Astrocyte of the hippocampus (primary cell): ENCODE measurements at places on chromosomes 16 and 17.
A peak's percentile ranks its signal among the peaks of the same experiment; 100 is the strongest.

- peak; percentile 68 for DNase-seq
Observed at GRCh38 chr17:41428591-41429291, 4.4 kb upstream of the KRT37 start.

GRCh38 chr17:57899391-57899790 is 49.5 kb upstream of the MRPS23 start:
- no peak for DNase-seq

- no peak for DNase-seq
Observed at GRCh38 chr17:2549392-2550211, 37.9 kb upstream of the METTL16 start.

- DNase-seq = no peak
Observed at GRCh38 chr17:59296190-59296589, 35.3 kb upstream of the YPEL2 start.

- DNase-seq = no peak
Observed at GRCh38 chr17:17887752-17888304, 51.0 kb upstream of the SREBF1 start.

- DNase-seq = no peak
Observed at GRCh38 chr16:14223632-14224031, 152.5 kb downstream of the MRTFB start.

GRCh38 chr16:30535777-30536190 is 1.1 kb upstream of the ZNF747 start:
- DNase-seq = peak; percentile 77

- DNase-seq = peak; percentile 47
Observed at GRCh38 chr16:48949636-48950035, 332.0 kb downstream of the CBLN1 start.

GRCh38 chr17:40810494-40810893 is 10.7 kb upstream of the KRT28 start:
- DNase-seq = peak; percentile 54

DNA sequence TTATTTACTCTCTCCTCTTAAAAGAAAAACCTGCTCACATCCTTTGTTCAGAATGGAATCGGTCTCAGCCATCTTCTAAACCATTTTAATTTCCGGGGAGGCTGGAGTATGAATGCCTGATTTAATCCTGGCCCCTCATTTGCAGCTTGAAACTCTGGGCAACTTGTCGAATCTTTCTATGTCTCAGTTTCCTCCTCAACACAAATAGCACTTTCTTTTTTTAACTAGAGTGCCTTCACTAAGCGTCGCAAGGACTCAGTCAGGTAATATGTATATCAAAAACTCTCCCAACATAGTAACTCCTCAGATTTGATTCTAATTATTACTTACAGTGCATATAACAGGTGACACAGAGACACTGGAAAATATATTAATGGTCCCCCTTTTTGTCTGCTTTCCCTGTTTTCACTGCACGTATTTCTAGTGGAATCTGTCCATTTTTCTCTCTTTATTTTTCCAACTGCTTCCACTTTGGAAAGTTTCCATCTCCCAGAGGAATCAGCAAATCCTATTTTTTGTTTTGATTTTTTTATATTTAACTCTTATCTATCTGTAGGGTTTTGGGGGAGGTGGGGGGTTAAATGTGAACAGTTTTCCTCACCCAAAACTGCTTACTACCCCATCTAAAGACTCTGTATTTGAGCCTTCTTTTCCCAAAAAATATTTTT is 18.6 kb downstream of the SNN start:
- DNase-seq = no peak

- peak; percentile 61 for DNase-seq
Observed at GRCh38 chr16:70162041-70162451, 11.5 kb upstream of the CLEC18C start.

DNA sequence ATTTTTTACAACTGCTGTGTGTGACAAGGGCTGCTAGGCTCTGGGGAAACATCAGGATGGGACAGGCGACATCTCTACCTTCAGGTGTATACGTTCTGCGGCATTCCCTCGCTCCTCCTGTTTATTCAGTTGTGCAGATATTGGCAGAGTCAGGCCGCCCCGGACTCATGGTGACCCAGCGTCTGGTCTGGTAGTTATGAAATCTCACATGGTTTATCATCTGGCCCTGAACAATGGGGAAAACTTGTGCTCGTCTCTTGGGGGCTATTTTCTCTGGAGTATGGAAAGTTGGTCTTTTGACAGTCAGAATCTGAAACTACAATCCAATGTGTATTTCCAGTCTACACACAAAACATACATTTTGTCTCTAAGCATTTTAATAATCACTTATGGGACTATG is 3.3 kb downstream of the MARCHF10 start:
- no peak for DNase-seq

GRCh38 chr17:81101614-81102306 is 63.5 kb upstream of the PVALEF start:
- DNase-seq = peak; percentile 92

GRCh38 chr17:44968225-44969143 is at the start of gene C1QL1:
Gene C1QL1, minus strand, starts transcription at chr17:44968303. Its CDS starts 255 bp downstream, at chr17:44968048.
- DNase-seq = peak; percentile 98

DNA sequence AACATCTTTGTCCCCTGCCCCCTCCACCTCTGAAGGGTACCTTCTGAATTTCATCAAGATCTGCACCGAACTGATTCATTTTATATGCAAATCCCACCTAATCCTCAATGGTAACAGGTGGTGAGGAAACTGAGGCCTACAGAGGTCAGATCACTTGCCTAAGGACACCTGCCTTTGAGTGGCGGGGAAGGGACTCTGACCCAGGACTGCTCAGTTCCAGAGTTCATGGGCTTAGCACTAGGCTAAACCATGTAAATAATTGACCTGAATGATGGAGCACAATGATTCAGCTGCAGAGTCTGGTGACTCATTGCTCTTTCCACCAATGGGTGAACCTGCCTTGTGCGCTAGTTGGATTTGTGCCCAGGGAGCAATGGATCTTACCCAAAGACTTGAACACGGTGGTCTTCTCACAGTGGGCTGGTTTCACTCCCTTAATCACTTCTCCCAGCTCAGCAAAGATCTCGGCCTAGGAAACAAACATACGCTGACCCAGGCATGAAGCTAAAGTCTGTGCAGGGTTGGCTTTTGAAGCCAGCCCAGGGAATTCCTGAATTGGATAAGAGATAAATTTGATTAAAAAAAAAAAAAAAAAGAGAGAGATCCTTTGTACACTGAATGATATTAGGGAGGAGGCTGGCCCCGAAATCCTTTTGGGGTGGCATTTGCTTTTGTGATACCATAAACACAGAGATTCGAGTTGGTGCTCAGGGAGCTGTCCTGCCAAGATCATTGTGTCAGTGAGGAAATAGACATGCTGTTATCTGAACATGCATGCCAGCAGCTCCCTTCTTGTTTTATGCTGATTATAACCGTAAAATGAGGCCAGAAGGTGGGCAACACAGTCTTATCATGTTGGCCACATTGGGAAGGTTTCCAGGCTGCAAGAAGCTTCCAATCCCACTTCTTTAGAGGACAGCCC is 17.0 kb downstream of the CRYM start:
- DNase-seq = peak; percentile 85

GRCh38 chr17:35616536-35616935 is 29.4 kb downstream of the AP2B1 start:
- DNase-seq = no peak

DNA sequence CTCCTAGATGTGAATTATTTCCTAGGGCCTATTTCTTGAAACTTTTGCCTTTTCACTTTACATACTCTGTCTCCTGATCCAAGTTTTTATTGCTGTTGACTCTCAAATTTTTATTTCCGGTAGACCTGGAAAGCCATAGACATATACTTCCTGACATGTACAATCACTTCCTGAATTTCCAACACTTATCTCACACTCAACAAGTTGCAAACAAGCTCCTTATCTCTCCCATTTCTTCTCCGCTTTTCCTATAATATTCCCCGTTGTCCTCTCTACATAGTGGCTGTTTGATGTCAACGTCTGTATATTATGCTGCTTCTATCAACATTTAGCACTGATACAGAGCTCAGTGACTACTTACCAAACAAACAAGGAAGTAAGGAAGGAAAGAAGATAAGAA is 59.3 kb downstream of the IKZF3 start:
- DNase-seq = no peak

GRCh38 chr16:68235108-68235886 is 630 bp downstream of the ESRP2 start:
- peak; percentile 27 for DNase-seq

GRCh38 chr17:42313389-42313772 is 25.1 kb downstream of the STAT5A start:
- DNase-seq = no peak

- no peak for DNase-seq
Observed at GRCh38 chr17:31131299-31131698, 36.5 kb downstream of the NF1 start.

- peak; percentile 49 for DNase-seq
Observed at GRCh38 chr16:27972500-27972899, 91.0 kb downstream of the GSG1L start.

DNA sequence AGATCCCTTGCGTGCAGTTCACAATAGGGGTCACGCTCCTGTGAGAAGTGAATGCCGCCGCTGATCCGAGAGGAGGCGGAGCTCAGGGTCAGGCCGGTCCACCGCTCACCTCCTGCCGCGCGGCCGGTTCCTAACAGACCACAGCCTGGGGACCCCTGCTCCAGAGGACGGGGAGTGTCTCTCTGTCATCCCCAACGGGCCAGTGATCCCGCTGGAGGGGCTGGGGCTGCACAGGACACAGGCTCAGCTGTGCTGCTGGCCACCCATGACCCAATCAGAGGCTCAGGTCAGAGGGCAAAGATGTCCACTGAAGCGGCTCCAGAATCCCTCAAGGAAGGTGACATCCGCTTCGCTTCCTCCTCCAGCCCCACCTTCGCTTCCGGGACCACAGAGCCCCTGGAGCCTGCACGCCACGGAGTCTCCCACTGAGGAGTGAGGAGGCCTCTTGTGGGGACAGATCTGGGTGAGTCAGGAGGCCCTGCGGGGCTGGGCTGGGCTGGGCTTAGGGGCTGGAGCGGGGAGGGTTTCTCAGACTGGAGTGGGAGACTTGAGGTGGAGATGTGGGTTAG is 115.4 kb downstream of the METRNL start:
- DNase-seq = peak; percentile 33

GRCh38 chr17:81207610-81208581 is 14.9 kb downstream of the CEP131 start:
- no peak for DNase-seq

DNA sequence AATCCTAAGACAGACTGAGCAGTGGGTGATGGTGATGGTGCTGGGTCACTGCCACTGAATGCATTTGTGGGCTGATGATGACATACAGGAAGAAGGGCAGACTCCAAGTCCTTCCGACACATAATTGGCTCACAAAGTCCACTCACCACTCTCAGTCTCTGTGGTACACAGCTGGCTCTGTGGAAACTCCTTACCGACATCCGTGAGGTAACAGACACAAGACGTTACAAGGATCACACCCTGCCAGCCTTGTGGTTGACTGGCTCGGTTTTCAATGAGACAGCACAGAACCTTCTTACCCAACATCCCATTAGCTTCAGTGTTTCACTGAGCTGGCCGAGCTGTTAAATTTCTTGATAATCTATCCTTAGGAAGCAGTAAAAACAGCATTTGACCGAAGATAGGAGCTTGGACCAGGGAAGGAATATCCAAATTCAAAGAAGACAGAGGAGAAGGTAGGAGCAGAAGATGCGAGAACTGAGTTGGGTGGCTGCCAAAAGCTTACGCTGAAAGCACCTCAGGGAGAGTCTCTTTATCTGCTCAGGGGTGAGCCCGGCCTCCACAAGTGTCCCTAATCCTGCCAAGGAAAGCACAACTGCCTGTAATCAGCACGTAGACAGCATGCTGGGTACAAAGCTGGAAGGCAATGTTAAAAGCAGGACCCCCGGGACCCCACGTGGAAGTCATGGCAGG is 5.5 kb upstream of the MXRA7 start:
- DNase-seq = peak; percentile 95

- DNase-seq = no peak
Observed at GRCh38 chr17:74491626-74492025, 25.2 kb downstream of the CD300A start.

- no peak for DNase-seq
Observed at GRCh38 chr16:78718141-78718540, 618.7 kb downstream of the WWOX start.

GRCh38 chr17:66779237-66779606 is 55.7 kb upstream of the CACNG5 start:
- no peak for DNase-seq

DNA sequence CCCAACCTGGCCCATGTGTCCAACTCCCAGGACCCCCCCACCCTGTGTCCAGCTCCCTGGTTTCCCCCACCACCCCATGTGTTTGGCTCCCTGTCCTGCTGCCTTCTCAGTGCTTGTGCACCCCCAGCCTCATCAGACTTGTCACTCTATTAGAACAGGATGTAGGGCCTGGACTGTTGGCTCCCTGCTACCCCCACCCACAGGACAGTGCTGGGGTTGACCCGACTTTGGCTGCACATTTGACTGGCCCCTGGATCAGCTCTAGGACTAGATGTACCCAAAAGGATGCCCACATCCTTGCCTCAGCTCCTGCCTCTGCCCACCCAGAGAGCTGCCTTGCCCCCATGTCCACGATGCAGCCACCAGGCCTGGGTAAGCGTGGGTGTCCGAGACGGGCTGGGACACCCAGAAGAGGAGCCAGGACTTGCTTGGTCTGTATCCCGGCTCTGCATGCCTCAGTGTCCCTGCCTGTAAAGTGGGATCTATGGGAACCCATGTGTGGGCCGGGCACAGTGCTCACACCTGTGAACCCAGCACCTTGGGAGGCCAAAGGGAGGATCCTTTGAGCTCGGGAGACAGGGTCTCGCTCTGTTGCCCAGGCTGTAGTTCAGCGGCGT is 1.5 kb upstream of the CCDC57 start:
- DNase-seq = no peak

GRCh38 chr16:16004314-16004749 is 54.9 kb downstream of the ABCC1 start:
- DNase-seq = peak; percentile 86

GRCh38 chr17:38861399-38861843 is 7.9 kb upstream of the RPL23 start:
- no peak for DNase-seq

DNA sequence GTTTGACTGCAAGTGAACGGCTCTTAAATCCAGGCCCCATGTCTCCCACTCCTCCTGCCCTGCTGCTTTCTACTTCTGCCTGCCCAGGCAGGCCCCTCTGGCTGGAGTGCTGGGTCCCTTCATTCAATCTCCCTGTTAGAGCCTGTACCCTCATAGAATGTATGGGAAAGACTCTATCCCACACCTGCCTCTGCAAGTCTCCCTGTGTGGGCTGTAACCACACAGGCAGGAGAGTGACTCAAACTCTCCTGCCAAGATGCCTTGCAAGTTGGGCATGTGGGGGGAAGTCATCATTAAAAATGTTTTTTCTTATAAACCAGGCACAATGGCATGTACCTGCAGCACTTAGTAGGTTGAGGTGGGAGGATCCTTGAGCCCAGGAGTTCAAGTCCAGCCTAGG is 77.5 kb downstream of the PLXDC1 start:
- peak; percentile 23 for DNase-seq

DNA sequence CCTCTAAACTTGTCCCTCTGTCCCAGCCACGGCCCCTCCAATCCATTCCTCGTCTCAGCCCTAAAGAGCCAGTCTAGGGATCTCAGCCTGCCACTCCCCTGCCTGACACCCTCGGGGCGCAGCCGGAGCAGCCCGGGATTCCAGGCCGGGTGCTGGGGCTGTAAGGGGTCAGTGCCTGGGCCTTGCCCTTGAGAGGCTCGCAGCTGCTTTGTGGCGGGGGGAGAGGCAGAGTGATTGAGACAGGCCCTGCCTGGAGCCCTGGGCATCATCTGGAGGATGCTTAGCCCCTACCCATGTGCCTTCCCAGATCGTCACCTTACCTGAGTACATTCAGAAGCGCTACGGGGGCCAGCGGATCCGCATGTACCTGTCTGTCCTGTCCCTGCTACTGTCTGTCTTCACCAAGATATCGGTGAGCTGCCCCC is 8.3 kb downstream of the SLC5A10 start:
- DNase-seq = no peak
